SW 1271 (cell line): ENCODE measurements at places on chromosomes 16 and 17.

DNA sequence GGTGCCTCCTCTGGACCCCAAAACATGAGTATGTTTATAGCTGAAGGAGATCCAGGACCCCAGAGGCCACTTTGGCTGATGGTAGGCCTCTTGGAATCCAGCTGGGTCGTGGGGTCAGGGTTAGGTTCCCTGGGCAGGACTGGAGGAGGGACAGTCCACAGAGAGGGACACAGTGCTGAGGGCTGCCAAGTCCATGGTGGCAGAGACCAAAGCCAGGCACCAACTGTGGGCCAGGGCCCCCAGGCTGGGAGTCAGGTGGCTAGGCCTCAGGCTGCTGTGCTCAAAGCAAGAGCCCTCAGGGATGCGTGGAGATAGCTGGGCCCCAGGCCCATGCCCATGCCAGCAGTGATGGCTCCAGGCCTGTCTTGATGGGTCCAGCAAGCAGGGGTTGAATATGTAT lies 44.1 kb downstream of the RAB11FIP4 start:
- DNase-seq = no peak

DNA sequence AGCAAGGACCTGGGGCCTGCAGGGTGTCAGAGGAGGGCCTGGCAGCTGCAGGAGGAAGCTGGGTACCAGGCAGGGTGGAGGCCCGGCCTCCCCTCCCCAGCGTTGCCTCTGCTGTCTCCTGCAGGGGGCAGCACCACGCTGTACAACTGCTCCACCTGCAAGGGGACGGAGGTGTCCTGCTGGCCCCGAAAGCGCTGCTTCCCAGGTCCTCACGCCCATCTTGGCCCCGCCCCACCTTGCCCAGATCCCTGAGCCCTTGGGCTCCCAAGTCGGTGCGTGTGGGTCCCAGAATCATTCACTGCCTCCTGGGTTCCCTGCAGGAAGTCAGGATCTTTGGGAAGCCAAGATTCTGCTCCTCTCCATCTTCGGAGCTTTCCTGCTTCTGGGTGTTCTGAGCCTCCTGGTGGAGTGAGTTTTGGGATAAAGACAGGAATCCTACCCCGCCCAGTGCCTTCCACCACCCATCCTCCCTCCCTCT lies 1.2 kb downstream of the TMEM95 start:
- no peak for DNase-seq

- no peak for DNase-seq
Measured at GRCh38 chr17:70608193-70608592, 438.9 kb downstream of the KCNJ2 start.

DNA sequence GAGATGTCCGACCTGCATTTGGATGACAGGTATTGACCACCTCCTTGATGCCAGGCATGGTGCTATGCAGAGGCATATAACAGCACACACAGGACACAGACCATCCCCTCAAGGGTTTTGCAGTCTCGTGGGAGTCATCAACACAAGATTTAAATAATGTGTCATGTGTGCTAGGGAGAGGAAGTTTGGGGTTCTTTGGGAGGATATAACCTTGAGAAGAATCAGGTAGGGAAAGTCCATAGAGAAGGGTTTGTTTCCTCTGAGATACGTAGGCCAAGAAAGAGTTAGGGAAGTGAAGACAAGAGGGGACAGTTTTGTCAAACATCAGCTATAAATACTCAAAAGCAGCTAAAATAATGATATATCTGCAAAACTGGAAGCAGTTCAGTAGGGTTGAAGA lies 215.9 kb upstream of the RBFOX1 start:
- DNase-seq = no peak

DNA sequence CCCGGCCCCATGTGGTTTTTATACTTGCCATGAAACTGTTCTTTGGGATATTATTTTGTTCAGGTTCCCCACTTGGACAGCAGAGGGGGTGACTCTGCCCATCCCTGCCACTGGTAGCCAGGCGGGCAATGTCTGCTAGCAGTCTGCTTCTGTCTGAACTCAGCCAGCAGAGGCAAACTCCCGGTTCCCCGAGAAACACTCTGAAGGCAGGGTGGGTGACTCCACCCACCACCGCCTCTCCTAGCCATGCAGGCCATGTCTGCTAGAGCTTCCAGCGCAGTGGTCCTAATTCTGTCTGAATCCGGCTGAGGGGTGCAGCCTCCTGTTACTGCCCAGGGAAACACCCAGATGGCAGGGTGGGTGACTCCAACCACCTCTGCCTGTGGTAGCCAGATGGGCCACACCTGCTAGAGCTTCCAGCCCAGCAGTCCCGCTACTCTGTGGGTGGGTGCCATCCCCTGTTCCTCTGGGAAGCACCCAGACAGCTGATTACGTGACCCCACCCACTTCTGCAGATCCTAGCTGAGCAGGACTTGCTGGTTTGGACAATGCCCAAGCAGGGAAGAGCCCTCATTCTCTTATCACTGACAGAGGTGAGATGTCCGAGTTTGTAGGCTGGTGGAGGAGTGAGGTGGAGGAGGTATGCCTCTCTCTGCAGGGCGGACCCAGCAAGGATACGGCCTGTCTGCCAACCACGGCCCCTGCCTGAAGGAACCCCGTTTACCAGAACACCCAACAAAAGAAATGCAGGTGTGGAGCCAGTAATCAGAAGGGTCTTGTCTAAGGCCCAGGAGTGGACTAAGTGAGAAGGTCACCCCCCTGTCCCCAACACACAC lies 22.4 kb downstream of the NLRP1 start:
- DNase-seq = no peak

DNA sequence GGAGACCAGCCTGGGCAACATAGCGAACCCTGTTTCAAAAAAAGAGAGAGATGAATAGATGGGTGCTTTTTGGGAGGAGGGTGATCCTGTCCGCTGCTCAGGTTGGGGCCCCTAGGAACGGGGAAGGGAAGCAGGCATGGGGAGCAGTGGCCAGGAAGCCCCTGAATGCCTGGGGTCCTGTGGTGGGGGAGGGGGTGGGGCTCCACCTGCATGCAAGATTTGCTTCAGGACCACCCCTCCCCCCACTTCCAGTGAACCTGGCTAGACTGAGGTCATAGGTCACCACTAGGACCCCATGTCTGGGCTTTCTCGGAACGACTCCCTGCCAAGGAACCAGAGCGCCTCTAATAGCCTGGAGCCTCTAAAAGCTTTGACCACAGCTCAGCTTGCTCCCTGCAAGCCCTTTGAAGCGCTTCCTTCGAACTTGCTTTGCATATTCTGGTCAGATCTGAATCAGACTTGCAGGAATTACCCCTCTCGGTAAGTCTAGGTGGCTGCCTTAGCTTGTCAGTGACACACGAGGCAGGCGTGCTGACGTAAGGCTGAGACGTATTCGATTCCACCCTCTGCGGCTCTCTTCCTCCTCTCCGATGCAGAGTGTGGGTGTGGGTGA lies 3.7 kb downstream of the SOCS3 start:
- DNase-seq = peak; percentile 74

GRCh38 chr16:82079892-82080291 lies 44.8 kb downstream of the HSD17B2 start:
- DNase-seq = no peak

GRCh38 chr17:74840989-74841666 lies 18.6 kb downstream of the GRIN2C start:
- no peak for DNase-seq

- no peak for DNase-seq
Measured at GRCh38 chr17:39867880-39868553, at the start of gene ZPBP2. TSS of gene ZPBP2 (plus strand) at chr17:39868202. CDS start at chr17:39868355, 153 bp downstream.

DNA sequence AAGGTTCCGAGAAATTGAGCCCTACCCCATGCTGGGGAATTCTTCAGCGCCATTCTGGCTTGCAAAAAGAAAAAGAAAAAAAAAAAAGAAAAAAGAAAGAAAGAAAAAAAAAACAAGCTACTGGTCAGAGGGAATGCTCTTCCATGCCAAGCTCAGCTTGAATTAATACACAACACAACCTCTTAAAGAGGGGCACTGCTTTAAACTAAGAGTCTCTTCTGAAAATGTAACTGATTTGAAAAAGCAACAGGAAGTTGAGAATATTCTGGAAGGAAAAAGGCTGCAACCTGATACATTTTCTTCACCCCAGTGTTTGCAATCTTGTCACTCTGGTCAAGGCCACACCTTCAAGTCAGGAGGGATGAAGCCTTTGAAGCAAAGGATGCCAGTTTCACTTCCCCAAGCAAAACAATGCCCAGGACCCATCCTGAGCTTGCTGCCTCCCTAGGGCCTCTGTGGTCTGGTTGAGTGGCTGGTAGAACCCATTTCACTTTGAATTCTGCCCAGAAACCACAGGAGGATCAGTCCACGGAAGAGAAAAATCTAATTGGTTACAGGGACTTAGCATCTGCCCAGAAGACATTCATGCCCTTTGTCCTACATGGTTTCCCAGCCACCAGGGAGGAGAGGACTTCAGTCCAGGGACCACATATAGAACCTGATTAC lies 389.7 kb downstream of the SOX9 start:
- DNase-seq = no peak

DNA sequence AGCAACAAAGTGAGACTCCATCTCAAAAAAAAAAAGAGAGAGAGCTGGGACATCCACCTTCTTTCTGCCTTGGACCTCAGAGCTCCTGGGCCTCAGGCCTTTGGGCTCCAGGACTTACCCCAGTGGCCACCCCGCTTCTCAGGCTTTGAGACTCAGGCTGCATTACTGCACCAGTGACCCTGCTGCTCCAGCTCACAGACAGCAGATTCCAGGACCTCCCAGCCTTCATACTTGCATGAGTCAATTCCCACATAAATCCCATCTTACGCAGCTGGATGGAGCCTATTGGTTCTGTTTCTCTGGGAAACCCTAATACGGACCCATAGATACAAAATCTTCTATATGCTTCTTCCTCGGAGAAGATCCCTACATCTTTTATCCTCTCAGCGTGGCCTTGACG lies 2.1 kb upstream of the CEP295NL start:
- DNase-seq = no peak

DNA sequence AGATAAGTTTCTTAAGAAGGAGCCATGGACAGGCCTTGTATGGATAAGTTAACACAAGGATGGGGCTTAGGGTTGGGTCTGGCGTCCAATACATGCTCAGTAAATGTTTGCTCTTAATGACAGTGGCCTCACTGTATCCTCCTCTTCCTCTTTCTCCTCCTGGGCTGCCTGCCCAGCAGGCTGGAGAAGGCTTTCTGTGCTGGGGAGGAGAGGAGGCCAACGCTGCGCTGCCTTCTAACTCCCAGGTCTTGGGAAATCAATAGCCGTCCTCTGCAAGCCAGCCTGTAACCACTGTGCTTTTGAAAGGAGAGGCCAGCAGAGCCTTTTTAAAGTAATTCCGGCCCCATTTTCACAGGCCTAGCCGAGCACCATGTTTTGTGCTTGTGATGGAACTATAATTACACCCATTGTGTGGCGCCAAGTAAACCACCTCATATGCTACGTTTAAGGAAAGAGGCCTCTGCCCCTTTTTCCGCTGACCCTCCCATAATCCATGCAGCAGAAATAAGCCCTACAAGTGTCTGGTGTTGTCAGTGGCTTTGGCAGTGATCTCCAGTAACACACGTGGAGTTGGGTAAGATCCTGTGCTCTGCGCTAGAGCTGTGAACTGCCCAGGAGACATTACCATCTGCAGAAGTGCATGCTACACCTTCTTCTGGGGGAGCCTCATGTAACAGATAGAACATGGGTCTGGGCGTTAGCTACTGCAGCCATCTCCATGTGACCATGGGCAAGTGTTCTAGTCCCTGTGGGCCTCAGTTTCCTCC lies 368.2 kb downstream of the SNX29 start:
- DNase-seq = no peak

GRCh38 chr17:39757176-39757662 lies 19.5 kb downstream of the GRB7 start:
- DNase-seq = no peak

GRCh38 chr17:27265333-27265732 lies 28.6 kb upstream of the WSB1 start:
- DNase-seq = no peak

- DNase-seq = no peak
Measured at GRCh38 chr16:86529160-86529559, 18.8 kb downstream of the FOXF1 start.

- DNase-seq = no peak
Measured at GRCh38 chr16:55263271-55264250, 60.4 kb upstream of the IRX6 start.

- no peak for DNase-seq
Measured at GRCh38 chr17:48299760-48300159, 130.3 kb downstream of the SKAP1 start.

GRCh38 chr16:83661656-83662055 lies 146.1 kb upstream of the HSBP1 start:
- DNase-seq = no peak

- DNase-seq = no peak
Measured at GRCh38 chr17:17313350-17313991, 10.3 kb downstream of the NT5M start.

GRCh38 chr17:76681222-76682137 lies 29.3 kb downstream of the MXRA7 start:
- peak; percentile 30 for DNase-seq

DNA sequence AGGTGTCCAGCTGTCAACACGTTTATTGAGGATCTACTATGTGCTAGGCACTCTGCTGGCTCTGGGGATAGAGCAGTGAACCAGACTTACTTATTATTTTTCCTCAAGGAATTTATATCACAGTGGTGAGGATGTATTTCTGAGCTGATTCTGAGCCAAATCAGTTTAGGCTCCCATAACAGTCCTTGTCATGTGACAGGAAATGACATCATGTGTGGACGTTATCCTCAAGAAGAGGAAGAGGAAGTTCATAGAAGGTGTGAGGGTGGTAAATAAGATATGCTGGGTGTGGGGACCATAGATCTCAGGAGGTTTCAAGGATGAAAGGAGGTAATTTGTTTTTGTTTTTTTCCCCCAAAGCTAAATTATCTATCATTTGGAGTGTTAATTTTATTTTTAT lies 873.5 kb upstream of the EEF2KMT start:
- no peak for DNase-seq

DNA sequence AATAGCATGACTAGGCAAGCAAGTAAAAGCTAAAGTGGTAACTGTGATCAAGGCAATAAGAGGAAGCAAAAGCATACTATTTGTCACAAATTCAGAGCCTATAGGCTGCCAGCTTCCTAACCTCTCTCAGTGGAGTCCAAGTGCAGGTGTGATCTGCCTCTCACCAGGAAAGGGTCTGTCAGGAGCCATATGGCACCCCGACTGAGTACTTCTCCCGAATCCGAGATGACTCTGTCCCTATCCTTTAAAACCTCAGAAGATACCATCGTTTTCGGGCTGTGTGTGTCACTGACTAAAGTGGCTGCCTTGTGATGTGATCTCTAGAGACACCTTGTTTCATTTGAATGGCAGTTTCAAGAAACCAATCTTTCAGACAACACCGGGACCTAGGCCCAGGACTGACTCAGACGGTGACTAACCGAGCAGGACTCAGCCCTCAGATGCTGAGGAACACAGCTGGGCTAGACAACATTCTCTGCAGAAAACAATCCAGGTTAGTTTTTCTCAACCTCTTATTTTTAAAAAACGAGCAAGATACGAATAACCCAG lies 63.6 kb downstream of the SMG6 start:
- DNase-seq = peak; percentile 64

- DNase-seq = no peak
Measured at GRCh38 chr17:45814622-45815606, 29.8 kb upstream of the SPPL2C start.
